ENCODE measurements at places on chromosomes 6 and 20.
A peak's percentile ranks its signal among the peaks of the same experiment; 100 is the strongest.

DNA sequence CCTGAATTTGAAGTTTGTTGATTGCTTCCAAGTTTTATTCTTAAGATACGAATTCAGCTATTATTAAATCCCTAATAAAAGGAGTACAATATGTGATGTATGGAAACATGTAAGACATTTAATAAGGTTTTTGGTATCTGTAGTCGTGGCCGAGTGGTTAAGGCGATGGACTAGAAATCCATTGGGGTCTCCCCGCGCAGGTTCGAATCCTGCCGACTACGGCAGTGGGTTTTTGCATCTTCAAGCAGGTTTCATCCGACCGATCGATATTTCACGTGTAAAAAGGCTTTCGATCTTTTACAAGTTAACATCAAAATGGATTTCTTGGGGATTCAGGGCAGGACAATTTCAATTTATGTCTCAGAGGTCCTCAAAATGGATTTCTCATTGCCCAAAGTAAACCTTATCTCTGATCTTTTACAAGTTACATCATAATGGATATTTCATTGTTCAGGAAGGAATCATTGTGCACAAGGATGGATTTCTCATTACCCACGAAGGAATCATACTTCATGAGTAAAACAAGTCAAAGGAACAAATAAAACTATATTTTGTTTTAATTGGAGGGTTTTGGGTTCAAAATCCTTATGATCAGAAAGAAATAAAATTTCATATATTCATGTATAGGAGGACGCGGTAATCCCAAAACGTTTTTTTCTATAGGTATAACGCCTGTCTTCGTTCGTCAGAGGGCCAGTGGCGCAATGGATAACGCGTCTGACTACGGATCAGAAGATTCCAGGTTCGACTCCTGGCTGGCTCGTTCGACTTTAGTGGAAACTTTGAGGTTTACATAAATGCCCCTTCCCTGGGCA is 37.3 kb upstream of the BTN3A2 start:
- peak; percentile 69 for DNase-seq

- no peak for DNase-seq
Measured at GRCh38 chr6:148648754-148649453, 97.9 kb upstream of the UST start.

GRCh38 chr6:161228096-161228495 is 45.8 kb downstream of the AGPAT4 start:
- no peak for DNase-seq

DNA sequence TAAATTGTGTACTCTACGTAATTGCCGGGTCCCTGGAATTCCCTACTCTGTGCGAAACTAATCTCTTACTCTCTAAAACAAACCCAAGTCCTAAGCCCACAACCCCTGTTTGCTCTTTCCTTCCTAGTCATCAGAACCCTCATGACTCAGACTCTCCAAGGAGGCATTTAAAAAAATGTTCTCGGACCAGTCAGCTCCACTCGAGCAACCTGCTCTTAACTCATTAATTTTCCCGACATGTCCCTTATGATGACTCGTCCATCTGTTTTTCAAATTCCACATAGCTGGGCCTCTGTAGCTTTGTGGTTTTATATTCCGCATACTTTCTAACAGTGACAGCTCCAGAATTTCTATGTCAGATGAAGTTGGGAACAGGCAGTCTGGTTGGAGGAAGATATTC is 2.6 kb upstream of the MUC22 start:
- DNase-seq: peak; percentile 23

DNA sequence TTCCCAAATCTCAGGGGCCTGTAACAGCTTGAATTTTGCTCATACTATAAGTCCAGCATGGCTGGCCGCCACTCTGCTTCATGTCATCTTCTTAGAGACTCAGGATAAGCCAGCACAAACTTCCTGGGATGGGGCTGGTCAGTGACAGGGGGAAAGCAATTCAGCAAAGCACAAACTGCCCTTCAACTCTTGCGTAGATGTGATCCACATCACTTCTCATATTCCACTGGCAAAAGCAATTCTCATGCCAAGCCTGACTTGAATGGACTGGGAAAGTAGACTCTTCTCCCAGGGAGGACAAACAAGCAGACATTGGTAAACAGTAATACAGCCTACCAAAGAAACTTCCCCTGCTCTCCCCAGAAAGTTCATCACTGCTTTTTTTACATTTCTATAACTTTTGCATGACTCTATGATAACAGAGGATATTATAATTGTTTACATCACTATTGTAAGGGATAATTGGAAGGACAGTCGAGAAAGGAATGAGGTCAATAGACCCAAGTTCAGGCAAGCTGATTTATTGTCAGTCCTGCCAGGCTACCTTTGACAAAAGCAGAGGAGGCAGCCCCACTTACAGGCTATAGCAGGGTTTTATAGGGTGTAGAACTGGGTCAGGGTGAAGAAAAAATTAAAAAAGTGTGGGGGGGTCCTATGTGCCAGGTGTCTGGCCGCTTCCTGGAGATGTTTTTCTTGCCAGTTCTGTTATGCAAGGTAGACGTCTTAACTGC is 37.4 kb downstream of the RBM24 start:
- no peak for DNase-seq

DNA sequence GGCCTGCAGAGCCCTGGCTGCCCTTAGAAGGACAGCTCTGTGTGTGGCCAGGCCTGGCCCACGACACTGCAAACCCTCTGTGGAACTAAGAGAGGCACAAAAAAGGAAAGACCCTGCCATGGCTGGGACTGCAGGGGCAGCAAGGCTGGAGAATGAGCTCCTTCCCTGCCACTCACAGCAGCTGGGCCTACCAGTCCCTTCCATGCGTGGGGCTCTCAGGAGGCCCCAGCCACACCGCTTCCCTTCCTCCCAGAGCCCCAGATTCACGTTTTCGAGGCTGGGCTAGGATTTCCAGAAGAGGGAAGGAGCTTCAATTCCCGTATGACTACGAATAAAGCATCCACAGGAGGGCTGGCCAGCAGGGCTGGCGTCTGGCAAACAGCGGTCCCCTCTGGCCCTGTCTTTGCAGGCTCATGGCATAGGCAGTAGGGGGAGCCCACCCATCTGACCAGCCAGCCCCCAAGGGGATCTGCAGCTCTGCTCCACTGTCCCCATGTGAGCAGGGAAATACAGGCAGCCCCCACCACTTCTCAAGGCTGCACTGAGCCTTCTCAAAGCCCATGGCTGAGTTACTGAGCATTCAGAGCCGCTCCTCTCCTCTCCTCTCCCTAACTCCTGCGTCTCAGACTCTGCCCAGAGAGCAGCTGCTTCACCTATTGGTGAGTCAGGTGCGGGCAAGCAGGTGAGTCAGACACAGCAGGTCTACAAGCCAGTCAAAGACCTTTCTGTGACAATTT is 53.1 kb downstream of the NINL start:
- no peak for DNase-seq

DNA sequence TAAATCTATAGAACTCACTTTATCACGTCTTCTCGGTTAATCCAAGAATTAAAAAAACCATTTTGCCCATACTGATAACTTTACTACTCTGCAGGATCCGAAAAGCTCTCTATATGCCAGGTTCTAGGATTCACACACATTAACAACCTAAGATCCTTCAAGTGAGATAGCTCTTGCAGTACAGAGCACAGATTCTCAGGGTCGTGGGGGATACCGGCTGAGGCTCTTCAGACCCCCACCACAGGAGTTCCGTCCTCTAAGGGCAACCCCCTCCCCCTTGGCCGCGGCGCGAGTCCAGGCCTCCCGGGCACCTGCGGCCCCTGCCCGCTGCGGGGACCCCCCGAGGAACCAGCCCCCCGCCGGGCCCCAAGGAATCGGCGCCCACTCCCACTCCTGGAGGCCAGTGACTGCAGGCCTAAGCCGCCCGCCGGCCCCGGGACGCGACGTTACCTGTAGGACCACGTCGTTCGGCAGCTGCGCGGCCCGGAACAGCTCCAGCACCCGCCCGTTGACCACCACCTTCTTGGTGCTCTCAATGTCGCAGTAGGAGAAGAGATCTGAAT is 892 bp downstream of the REPS1 start:
- DNase-seq: peak; percentile 38

- DNase-seq: no peak
Measured at GRCh38 chr6:109865968-109866367, 112.1 kb upstream of the GPR6 start.

- no peak for DNase-seq
Measured at GRCh38 chr6:125994670-125995488, 8.5 kb downstream of the TRMT11 start.

- no peak for DNase-seq
Measured at GRCh38 chr6:56525974-56526789, 116.5 kb downstream of the DST start.

- no peak for DNase-seq
Measured at GRCh38 chr6:63804381-63804956, 168.9 kb downstream of the PHF3 start.

- DNase-seq: no peak
Measured at GRCh38 chr6:163554663-163555062, 140.1 kb downstream of the QKI start.

DNA sequence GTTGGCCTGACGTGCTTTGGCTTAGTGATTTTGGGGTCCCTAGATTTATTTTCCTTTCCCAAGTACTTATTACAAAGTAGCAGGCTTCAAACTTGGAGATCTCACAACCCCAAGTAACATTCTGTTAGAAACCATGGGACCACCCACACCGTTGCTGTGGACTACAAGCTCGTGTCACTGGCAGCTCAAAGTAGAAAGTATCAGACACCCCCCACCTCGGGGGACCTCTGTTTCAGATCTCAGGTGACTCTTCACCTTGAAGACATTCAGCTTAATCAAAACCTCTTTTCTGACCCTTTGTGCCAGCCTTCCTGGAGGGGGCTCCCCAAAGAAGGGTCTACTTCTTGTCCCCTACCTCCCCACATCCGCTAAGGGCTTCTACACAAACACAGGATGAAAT is 15.7 kb upstream of the MYT1 start:
- no peak for DNase-seq

- no peak for DNase-seq
Measured at GRCh38 chr6:166905013-166905412, 51.3 kb downstream of the RNASET2 start.

DNA sequence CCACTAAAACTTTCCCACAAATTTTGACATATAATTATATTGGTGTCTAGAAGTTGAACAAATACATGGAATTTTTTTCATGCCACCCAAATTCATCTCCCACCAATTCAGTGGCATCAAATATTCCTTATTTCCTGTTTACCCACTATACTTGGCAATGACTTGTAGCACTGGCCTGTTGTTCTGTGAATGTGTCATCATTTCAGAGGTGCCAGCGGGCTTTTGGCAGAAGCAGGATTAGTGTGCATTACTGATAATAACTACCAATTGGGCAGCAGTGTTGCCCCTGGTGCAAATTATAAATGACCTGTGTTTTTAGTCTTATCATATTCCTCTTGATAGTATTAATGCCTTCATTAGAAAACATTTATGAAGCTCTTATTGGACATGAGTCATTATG is 121.3 kb downstream of the TFAP2B start:
- no peak for DNase-seq

DNA sequence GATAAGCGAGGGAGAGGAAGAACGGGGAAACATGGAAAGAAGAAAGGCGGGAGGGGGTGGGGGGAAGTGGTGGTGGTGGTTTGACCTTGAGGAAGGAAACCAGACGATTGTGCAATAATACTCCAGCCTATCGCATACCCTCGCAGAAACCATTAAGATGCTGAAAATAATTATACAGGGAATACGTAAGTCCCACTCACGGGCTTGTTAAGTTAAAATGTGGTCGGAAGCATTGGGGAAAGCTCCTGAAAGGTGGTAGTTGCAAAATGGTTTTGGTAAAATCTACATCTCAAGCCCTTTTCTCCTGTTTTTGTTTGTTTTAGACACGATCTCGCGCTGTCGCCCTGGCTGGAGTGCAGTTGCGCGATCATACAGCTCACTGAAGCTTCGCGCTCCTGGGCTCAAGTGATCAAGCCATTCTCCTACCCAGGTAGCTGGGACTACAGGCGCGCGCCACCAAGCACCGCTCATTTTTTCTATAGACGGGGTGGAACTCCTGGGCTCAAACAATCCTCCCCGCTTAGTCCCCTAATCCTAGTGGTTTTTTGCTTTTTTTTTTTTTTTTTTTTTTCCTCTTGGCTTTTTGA is 128.9 kb upstream of the ZNF184 start:
- no peak for DNase-seq

- no peak for DNase-seq
Measured at GRCh38 chr6:115091461-115091860, 748.6 kb upstream of the HS3ST5 start.

DNA sequence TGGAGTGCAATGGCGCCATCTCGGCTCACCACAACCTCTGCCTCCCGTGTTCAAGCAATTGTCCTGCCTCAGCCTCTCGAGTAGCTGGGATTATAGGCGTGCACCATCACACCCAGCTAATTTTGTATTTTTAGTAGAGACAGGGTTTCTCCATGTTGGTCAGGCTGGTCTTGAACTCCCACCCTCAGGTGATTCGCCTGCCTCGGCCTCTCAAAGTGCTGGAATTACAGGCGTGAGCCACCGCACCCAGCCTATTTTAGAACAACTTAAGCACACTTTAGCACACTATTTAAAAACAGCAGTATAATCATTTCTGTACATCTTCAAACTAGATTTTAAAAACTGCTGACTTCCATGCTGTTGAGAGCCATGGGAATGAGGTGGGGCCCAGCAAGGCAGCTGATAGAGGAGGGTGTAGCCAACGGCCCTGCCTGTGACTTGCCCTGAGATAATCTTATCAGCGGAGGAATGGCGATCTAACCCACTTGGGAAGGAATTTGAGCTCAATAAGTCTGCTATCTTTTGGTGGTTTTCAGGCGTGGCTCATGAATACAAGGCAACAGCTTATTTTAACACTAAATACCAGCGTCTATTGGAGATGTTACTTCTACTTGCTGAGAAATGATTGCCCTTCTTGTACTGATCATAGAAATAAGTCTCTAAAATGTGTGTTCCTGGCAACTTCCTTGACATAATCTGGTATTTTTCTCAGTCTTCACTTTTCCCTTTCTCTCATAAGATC is 12.1 kb downstream of the ZDHHC14 start:
- DNase-seq: no peak

- no peak for DNase-seq
Measured at GRCh38 chr6:119683671-119684070, 334.1 kb upstream of the MAN1A1 start.

DNA sequence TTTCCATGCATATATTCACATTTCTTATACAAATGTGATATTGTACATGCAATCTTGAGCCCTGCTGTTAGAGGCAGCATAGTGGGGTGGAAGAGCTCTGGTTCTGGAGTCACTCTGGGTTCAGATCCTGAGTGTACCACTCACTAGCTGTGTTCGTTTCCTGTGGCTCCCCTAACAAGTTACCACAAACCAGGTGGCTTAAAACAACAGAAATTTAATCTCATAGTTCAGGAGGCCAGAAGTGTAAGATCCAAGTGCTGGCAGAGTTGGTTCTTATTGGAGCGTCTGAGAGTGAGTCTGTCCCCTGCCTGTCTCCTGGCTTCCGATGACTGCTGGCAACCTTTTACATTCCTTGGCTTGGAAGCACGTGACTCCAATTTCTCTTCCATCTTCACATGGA is 115.6 kb downstream of the MAP3K7 start:
- no peak for DNase-seq

DNA sequence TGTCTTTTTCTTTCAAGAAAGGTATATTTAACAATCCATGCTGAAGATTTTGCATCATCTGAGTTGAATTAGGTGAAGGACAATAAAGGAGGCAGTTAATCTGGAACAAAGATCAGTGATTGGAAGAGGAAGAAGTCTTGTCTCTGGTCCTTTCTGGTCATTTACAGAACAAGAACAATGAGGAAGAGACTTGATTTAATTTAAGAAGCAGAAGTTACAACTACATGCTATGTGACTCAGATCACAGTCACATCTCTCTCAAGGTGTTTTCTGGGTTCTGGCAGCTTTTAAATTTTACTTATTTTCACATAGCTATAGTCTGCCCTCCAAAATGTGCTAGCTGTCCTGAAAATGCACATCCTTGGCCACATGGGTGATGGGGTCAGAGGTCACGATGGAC is 53.5 kb upstream of the DEK start:
- no peak for DNase-seq
